ENCODE measurements at places on chromosomes 2 and 18.

DNA sequence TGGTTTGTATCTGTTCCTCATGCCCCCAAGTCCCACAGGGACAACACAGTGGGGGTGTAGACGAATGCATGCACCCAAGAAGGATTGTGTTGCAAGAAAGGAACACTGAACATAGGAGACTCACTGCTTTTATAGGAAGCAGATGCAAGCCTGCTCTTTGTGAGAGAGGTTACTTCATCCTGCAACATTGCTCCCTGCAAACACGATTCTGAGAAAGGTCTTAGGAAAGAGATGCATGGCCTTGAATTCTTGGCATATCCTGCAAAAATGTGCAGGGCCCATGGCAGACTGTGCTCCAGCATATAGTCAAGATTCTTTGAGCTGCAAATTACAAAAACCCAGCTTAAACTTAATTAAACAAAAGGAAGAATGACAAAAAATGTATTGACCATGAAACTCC is 312.2 kb upstream of the MGAT5 start:
- no peak for DNase-seq

DNA sequence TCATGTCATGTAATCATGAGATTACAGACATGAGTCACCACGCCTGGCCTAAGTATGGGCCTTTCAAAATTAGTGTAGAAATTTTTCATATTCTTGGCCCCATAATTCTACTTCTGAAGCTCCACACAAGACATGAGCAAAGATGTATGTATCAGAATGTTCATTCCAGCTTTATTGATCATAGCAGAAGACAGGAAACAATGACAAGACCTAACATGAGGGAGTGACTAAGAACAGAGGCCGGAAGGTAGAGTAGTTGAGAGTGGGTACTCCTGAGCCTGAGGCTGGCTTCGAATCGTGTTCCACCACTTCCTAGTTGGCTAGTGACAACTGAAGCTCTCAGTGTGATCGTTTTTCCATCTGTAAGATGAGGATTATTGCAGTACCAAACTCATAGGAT is 89.3 kb downstream of the ARMC9 start:
- no peak for DNase-seq

- DNase-seq = no peak
Measured at GRCh38 chr2:146898083-146898482, 946.7 kb upstream of the ACVR2A start.

GRCh38 chr2:230602562-230603230 is 109.9 kb upstream of the CAB39 start:
- peak; percentile 83 for DNase-seq

DNA sequence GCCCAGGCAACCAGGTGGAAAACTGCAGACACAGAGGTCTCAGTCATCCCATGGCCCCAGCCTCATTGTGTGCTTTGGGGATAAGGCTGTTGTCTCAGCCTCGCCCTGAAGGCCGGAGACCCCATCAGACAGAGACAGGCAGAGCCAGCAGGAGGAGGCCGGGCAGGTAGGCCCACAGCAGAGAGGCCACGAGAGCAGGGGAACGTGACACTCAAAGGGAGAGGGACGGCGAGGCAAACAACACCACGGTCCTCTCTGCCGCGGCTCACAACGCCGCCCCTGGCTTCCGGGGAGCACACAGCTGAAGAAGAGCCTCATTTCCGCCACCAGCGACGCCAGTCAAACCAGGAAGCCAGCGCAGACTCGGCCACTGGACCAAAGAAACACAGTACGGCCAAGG is 103.3 kb downstream of the ZNF516 start:
- DNase-seq = no peak

DNA sequence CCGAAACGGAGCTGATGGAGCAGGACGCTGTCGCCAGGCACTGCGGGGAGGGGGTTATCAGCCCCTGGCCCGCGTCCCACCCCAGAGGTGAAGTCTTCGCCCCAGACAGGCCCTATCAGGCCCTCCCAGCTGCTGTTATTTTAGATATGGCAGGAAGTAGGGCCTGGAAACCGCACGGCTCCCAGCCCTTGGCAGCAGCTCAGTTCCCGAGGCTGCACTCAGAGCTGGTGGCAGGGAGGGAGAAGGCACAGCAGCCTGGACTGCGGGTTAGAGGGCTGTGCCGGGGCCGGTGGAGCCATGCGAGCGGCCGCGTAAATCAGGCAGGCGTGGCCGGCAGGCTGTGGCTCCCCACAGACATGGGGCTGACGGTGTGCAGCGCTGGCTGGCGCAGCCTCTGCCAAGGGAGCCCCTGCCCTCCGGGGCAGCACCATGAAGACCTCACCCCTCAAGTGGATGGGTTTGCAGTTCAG is 111.4 kb downstream of the NFATC1 start:
- peak; percentile 23 for DNase-seq

- DNase-seq = no peak
Measured at GRCh38 chr2:119760237-119760955, 674 bp downstream of the PTPN4 start.

DNA sequence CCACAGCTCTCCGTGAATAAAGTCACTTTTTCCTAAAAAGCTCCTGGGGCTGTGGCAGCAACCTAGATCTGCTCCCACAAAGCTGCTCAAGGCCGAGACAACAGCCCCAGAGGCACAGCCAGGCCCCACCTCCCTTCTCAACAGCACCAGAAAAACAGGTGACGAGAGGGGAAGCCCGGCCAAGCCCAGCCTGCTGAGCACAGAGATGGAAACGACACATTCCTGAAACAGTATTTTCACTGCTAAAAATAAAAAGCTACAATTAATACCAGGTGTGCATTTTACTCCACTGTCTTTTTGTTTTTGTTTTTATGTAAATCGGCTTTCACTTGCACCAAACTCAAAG is 199.3 kb downstream of the HDAC4 start:
- no peak for DNase-seq

DNA sequence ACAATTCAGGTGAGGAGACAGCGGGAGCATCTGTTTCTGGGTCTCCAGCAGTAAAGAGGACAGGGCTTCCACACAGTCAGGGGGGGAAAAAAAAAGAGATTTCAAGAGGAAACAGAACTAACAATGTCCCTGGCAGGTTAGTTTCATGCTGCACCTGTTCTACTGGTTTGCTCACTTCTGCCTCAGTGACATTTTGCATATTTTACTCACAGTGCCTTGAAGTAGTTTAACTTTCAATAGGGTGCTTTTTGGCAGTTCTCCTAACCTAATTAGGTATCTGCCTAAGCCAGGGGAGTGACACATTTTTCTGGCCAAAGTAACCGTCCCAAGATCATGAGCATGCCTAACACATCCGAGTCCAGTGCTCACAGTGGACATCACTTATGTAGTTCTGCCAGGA is 109.0 kb upstream of the ALK start:
- no peak for DNase-seq

DNA sequence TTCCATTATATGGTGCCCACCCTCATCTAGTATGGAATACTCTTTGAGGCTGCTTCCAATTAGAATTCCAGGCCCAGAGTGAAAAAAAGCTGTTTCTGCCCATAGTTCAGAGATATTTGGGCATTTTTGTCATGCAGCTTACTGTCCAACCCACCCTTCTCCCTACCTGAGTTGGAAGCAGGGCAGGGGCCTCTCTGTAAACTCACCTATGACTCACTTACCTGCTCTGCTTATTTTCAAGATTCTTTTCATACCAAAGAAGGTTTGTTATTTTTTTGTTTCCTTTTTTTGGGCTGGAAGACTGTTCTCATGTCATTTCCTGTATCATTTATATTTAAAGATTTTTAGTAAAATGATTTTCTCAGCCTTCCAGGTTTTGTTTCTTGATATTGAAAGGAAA is 38.4 kb upstream of the PPP1R1C start:
- no peak for DNase-seq

- DNase-seq = no peak
Measured at GRCh38 chr2:138726681-138727080, 53.5 kb downstream of the NXPH2 start.

GRCh38 chr2:177242121-177242987 is 22.2 kb downstream of the NFE2L2 start:
- DNase-seq = no peak

DNA sequence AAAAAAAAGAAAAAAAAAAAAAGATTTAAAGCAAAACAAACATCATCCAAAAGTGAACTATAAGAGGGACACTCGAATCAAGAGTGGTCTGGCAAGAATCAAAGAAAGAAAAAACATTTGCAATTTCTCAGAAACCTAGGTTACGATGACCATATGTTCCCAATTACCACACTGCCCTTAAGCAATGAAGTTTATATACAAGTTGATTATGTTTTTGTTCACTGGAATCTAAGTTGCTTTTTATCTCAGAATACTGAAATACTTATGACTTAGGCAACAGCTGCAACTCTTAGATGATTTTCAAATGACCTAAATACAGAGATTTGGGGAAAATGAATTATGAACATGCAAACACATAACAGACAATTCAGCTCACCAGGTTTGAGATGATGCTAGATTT is 597.1 kb upstream of the CHAC2 start:
- DNase-seq = no peak

DNA sequence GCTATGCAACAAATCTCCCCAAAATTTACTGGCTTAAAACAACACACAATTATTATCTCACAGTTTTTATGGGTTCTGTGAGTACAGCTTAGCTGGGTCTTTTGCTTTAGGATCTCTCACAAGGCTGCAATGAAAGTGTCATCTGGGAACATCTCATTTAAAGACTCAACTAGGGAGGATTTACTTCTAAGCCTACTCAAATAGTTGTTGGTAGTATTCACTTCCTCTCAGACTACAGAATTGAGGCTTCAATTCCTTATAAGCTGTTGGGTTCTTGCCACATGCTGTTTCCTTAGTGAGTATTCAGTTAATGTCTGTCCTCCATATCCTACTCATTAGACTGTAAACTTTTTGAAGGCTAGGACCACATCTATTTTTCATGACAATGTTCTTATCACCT is 72.3 kb downstream of the MDH1 start:
- no peak for DNase-seq

GRCh38 chr2:71710367-71711132 is 257.2 kb downstream of the DYSF start:
- DNase-seq = no peak

- no peak for DNase-seq
Measured at GRCh38 chr2:215522237-215522636, 86.4 kb upstream of the FN1 start.

DNA sequence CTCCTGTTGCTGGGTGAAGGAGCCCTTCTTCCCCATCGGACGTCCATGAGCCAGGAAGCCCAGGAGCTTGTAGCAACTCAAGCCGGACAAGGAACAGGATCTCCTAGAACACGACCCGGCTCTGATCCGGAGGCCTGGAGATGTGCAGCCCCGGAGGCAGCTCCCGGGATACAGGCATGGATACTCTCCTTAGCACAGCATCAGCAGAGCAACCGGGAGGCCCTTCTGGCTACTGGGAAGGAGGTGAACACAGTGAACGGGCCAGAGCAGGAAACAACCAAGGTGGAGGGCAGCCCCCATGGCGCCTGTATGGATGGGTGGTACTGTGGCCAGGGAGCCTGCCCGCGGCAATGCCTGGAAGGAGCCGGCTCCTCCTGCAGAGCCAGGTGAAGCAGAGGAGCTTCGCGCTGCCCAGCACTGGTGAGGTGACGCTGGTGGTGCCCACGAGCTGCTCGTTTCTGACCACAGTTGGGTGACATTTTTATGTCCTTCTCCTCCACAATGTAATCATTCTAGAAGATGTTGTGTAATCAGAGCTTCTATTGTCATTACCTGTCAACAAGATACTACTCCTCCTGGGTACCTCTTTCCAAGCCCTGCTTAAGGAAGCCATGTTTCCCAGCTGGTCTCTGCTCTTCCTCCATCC is 94.3 kb downstream of the TWIST2 start:
- no peak for DNase-seq

DNA sequence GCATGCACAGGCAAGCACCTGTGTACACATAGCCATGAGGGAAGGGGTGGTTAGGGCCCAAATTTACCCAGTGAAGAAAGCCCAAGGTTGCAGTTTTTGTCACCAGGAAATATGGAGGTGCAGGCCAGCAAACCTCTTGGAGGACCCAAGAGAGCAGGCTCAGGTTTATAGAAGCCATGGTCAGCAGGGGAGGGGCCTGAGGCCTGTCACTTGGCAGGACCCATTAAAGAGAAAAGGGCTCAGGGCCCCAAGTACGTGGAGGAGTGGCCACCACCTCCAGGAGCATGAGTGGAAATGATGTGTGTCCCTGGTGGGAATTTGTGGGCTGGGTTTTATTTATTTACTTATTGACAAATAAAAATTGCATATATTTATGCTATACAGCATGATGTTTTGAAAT is 192.9 kb downstream of the HAUS1 start:
- DNase-seq = no peak

- DNase-seq = peak; percentile 62
Measured at GRCh38 chr2:98637401-98638147, 29.2 kb downstream of the UNC50 start.

DNA sequence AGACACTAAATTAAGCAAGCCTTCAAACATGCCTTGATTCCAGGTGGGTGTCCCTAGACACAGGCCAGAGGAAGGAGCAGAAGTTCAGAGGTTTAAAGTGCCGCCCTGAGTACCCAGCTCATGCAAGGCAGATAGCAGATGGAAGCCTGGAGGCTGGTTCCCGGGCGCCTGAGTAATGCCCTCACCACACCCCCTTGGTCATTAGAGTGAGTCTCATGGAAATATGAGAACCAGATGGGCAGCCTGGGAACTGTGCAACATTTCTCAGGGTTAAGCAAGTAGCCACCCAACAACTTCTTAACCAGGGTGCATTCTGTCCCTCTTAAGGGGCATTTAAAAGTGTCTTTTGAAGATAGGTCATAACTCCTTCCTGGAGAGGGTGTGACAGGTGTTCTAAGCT is 44.1 kb downstream of the TGFA start:
- DNase-seq = no peak

GRCh38 chr2:158762336-158762735 is 32.8 kb upstream of the DAPL1 start:
- no peak for DNase-seq

- no peak for DNase-seq
Measured at GRCh38 chr18:3457261-3457724, 7.3 kb downstream of the TGIF1 start.

GRCh38 chr2:172856606-172857005 is 121.0 kb downstream of the RAPGEF4 start:
- no peak for DNase-seq

DNA sequence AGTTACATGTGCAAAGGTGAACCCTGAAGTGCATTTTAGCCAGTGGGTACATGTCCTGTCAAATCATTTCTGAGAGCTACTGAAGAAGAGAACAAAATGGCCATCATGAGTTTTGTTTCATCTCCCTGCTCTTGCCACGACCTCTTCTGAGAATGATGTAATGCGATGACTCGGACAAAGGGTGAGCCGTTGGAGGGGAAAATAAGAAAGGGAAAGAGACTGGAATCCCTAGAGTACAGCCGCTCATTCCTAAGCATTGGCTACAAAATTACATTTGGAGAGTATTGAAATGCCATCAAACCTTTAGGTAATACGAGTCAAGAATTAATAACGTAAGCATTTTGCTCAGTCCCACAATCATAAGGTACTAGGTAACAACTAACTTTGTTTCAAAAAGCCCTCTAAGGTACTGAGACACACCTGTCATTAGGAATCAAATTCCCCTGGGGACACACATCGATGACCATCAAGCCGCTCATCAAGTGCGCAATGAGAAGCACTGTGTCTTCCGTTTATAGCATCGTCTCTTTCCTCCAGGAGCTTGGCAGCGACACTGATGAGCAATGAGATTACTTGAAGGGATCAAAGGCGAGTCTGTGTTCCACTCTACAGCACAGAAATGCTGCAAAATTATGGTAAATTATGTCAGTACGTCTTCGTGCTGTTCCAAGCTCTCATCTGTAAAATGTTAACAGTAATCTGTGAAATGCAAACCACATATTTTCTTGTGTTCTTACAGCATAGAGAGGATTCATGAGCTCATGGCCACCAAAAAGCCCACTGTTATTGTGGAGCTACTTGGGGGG is 97.3 kb upstream of the PIEZO2 start:
- no peak for DNase-seq

- DNase-seq = no peak
Measured at GRCh38 chr2:2507417-2507997, 176.4 kb upstream of the MYT1L start.
